ENCODE measurements at places on chromosomes 2 and 18. TPM values are rescaled to one million over a fixed set of nuclear protein-coding genes. Genes with fewer than 3 reads are reported as not detected.

DNA sequence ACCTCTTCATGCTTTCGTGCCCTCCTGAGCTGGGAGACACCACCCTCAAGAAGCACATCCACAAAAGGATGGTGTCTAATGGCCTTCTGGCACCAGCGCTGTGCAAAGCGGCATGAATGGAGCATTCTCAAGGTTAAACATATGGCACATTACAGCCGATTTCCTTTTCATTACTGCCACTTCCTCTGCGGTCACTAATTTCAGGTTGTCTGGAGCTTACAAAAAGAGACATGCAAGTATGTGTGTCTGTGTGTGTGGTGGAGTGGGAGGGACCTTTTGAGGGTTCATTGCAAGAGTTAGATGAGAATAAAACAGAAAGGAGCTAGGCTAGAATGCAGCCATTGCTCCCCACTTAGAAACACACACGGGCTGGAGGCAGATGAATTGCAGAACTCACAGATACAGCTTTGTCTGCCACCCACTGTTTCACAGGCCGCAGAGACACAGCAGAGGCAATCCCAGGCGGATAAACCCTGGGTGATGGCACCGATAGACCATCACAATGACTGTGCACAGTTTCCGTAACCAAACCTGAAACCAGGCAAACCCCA lies 76.0 kb downstream of the TGIF1 start:
- peak; percentile 64 for DNase-seq

GRCh38 chr18:48749768-48750167 lies 201.0 kb downstream of the SMAD7 start:
- no peak for DNase-seq

Gene IGFBP5
- total RNA-seq = 31.6 TPM

Gene IL36A
- total RNA-seq = not detected

- DNase-seq = no peak
Observed at GRCh38 chr2:120732506-120733237, 3.0 kb upstream of the GLI2 start.

Gene RFX8
- 2.2 TPM for total RNA-seq

- DNase-seq = no peak
Observed at GRCh38 chr2:208042041-208042440, 16.7 kb upstream of the PLEKHM3 start.

Gene CSRNP3
- 96.4 TPM for total RNA-seq

DNA sequence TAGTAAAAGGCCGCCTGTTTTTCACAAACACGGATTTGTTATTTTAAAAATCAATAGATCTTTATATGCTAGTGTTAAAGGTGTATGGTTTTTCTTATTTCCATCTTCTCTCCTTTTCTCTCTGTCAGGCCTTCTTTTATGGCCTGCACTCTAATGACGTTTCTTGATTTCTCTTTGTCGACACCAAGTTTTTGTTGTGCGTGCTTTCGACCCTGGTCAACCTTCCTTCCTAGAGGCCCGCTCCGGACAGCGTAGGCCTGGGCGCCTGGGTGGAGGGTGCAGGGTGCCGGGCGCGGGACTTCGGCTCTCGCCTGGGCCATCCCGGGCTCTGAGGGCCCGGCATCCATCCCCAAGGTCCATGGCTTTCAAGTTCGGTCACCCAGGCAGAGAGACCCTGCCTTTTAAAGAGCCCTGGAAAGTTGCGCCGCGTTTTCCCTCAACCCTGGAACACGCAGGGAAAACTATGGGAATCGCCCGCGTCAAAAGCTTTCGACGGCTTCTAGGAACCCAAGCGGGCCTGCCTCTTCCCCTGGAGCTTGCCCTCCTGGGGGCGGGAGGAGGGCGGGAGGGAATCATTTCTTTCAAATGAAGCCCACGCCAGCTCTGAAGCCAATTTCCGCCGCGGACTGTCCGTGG lies 4.1 kb upstream of the SATB2 start:
- DNase-seq = no peak

DNA sequence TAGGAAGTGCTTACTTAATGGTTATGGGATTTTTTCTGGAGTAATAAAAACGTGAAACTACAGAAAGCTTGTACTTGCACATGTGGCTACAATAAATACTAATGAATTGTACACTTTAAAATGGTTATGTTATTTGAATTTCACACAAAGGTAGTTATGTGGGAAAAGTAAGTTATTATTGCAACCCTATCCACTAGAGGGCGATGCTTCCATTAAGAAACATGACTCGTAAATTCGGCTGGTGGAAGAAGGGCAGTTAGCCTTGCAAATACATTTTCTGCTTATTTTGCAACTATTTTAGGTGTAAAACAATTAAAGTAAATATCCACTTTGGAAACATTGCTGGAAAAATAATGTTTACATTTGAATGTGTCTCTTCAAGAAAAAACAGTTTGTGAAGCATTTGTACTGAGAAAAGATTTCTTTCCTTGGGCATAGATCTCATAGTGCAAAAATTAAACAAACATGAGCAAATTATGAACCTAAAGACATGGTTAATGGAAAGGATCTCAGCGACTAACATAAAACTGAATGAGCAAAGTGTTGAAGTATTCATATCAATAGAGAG lies 68.1 kb upstream of the CSRNP3 start:
- peak; percentile 16 for DNase-seq

- DNase-seq = no peak
Observed at GRCh38 chr2:186724736-186725135, 30.9 kb downstream of the FAM171B start.

DNA sequence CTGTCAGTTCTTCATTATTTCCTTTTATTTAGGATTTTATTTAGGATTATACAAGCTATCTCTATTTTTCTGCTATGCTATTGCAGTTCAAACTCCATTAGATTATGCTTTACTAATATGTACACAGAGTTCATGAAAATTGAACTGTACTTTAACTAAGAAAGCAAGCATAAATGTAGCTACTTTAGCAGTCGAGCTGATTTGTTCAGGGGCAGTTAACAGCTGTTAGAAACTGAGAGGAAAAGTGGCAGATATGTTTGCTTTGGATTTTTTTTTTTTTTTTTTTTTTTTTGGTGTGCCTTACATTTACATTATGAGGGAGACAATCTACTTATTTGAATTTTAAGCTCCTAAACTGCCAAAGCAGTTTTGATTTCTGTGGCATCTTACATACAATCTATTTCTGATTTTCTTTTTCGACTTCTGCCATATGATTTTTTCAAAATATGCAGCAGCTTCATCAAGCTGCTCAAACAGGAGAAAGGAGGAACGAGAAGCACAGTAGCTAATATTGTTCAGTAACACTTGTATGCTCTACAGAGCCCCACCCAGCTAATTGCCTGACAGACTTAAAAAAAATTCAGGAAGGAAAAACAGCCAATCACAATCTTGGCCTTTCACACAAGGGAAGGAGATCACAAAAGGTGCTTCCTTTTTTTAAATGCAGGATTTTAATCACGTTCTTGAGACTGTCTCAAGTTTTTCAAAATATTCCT lies 233.4 kb upstream of the SIX3 start:
- DNase-seq = no peak

Gene IL18R1
- total RNA-seq = 5.0 TPM

DNA sequence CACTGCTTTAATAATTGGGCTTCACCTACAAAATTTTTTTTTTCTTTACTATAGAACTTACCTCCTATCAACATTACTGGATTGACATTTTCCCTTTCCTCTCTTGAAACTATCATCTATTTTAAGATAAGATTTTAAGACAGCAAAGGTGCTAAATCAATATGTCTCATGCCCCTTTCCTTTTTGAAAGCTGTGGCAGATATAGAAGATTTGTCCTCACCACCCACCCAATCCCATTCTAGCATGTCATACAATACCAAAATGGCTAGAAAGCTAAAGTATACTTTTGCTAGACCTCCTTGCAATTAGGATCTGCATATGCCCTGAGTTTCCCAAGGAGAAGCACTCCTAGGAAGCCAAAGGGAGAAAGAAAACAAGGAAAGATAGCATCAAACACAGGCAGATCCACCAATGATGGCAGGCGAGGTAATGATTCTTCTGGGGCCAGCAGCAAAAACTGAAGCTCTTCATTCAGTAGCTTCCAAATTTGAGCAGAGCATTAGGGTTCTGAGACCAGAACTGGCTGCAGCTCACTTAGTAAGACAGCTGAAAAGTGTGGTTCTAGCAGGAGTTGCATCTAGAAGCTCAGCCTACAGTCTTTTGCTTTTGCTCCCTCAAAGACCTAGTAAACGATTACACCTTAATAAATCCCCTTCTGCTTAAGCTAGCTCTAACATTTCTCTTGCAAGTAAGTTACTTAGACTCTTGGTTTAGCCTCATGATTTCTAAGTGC lies 242.1 kb downstream of the ZEB2 start:
- DNase-seq = no peak

DNA sequence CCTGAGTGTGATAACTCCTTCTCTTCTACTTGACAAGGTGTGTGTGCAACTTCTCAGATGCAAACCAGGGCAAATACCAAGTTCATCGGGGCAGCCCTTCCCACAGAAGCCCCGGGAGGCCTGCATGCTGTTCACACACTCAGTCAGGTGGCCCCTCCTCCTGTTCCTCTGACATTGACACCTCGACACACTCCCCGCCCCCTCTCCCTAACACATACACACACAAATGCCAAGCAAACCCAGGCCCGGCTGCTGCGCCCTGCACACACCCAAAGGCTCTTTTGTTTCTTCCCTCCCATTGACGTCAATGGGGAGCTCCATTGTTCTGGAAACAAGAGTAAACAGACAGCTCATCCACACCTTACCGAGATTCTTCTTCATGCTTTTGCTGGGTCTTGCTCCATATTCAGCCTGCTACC lies 1.7 kb upstream of the PER2 start:
- peak; percentile 55 for DNase-seq

DNA sequence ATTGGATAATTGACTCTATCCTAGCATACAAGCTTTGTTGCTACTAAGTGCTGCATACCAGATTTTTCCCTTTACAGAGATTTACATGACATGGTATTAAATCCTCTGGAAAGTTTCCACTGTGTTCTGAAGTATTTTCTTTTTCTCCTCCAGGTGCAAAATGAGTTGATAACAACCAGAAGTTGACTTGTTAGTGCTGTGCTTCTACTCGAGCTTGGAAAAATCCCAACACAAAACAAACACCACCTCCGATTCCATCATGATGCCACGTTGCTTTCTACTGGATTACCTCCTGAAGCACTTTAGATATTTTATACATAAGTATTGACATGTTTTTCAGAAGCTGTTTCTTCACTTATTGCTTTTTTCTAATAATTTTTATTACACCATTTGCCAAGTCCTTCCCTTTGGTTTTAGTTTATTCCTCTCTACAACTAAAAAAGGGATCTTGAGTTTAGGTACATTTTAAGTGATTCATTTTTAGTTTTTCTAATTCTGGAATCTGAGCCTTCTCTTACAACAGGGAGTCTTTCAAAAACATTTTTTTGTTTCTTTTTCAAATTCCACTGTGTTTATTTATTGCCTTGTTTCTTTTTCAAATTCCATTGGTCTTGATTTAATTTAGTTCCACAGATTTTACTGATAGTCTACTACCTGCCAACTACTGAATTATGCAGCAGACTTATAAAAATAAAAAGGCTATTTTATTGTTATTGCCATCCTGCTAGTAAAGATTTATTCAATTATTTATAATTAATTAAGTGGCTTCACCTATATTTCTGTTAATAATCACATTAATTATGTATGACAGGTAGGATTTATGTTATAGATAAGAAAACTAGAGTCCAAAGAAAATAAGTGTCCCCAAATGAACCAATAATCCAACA lies 143.4 kb downstream of the PPP1R1C start:
- no peak for DNase-seq

Gene VIT
- 1.1 TPM for total RNA-seq

DNA sequence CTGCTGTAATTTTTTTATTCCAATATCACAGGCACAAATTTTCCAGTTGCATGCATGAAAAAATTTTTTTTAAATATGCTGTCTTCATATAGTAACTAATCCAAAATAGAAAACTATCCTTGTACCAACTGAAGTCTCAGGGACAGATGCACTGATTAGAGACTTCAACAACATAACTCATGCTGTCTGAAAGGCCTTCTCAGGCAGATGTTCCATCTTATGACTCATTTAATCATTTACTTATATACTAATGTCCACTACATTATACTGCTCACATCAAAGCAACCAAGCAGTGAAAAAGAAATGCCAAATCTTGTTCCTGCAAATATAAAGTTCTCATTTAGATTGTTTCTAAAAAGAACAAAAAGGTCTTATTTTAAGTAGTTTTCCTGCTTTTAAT lies 53.1 kb downstream of the OLA1 start:
- no peak for DNase-seq

GRCh38 chr18:49227441-49228165 lies 232.8 kb downstream of the DYM start:
- no peak for DNase-seq

Gene ABCG8
- total RNA-seq = 1.5 TPM

Gene OR6B2
- not detected for total RNA-seq

DNA sequence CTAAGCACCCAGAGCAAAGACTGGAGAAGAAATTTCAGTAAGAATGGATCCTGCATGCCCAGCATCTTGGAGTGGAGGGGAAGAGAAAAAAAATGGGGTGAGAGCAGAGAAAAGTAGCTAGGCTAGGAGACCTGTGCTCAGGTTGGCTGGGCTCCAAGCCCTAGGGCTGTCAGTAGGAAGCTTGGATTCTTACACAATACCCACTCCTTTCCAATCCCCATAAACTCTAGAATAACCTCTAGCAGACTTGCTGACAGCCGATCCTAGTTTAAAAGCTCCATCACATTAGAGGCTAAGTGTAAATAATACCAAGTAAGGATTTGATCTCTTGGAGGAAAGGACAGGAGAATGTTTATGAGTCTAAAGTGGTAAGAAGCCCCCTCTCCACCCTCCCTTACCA lies 46.2 kb upstream of the NABP1 start:
- no peak for DNase-seq

DNA sequence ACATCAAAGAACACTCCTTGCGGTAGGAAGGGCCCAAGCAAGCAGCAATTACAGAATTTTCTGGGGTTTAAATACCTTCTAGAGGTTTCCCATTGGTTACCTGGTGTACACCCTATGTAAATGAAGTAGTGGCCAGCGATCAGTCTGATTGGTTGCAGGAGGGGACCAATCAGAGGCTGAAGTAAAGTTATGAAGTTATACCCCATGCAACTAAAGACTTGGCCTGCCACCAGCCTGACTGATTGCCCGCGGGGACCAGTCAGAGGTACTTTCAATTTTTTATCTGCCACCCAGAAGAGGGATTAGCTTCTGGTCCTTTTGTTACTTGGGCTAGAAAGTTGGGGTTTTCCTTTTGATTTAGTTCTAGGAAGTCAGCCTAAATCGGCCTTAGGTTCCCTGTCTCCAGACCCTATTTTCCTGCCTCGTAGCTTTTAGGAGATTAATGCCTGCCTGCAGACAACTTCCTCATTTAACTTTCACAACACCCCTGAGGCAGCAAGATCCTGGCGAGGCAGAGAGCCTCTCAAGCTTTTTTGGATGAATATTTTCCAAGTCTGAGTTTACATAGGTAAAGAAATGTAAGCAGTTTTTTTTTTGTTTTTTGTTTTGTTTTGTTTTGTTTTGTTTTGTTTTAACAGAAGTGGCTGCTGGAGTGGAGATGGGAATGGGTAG lies 1.5 kb upstream of the DGUOK start:
- no peak for DNase-seq

Gene MTCL1
- total RNA-seq = 65.8 TPM

- DNase-seq = no peak
Observed at GRCh38 chr2:7943446-7943845, 738.4 kb upstream of the ID2 start.

Data from dorsolateral prefrontal cortex (tissue), 122 donors.